Stimulated activated CD8-positive, alpha-beta memory T cell treated with anti-CD3 and anti-CD28 coated beads, Interleukin-7, amount 100 ng/mL, for 1 hour (primary cell): ENCODE measurements at places on chromosomes 12 and 14.

GRCh38 chr12:66905201-66905600 lies 226.3 kb upstream of the GRIP1 start:
- DNase-seq, result no peak

DNA sequence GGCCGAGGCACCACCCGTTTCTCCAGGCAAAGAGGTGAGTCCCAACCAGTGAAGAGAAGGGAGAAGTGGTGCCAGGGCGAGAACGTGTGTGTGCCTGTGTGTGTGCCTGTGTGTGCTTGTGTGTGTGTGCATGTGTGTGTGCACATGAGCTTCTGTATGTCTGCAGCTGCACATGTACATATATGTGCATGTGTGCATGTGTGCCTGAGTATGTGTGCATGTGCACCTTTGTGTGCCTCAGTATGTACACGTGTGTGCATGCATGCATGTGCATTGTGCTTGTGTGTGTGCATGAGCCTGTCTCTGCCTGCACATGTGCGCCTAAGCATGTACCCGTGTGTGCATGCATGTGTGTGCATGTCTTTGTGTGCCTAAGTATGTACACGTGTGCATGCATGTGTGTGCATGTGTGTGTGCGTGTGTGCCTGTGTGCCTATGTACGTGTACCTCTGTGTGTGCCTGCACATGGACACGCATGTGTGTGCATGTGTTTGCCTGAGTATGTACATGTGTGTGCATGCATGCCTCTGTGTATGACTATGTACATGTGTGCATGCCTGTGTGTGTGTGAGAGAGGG lies 5.9 kb upstream of the GALNT9 start:
- DNase-seq, result no peak

- no peak for DNase-seq
Measured at GRCh38 chr12:51234530-51234929, 4.1 kb upstream of the DAZAP2 start.

DNA sequence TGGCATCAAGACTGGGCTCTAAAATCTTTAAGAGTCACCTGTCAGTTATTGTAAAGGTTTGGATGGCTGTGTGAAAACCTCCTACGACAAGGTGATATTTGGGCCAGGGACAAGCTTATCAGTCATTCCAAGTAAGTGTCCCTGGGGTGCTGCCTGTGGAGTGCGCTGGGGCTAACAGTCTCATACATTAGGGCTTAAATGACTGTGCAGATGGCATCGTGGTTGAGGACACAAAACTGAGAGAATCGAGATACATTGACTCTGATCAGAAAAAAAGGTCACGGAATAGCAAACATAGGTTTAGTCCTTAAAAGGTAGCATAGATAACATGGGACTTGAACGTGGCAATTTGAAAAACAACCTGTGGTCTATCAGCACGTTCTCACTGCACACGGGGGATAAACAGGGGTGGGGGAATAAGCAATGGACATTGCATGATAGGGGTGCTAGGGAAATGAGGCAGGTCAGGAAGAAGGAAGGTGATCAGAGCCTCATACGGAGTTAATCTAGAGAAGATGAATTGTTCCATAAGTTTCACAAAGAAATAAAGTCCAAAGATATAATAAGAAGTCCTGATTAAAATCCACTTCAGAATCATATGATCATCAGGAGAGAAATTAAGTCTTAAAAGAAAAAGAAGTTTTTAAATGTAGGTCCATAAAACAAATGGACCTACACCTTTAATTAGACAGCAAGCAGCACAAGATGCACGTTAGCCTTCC lies 100.3 kb downstream of the DAD1 start:
- DNase-seq, result no peak

DNA sequence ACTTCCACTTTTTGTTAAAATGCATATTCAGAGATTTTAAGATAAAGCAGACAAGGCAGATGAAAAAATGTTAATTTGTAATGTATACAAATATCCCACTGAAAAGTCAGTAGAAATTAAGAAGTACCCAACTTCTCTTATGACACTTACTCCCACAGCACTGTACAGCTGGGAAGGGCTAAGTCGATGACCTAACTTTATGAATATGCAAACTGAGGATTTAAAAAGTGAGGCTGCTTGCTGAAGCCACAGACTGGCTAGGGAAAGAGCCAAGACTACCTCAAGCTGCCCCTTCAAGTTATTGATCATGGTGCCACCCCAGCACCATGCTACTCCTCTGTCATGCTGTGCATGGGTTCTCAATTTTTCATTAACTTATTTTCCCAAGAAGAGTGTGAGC lies 17.0 kb downstream of the PPM1H start:
- no peak for DNase-seq

DNA sequence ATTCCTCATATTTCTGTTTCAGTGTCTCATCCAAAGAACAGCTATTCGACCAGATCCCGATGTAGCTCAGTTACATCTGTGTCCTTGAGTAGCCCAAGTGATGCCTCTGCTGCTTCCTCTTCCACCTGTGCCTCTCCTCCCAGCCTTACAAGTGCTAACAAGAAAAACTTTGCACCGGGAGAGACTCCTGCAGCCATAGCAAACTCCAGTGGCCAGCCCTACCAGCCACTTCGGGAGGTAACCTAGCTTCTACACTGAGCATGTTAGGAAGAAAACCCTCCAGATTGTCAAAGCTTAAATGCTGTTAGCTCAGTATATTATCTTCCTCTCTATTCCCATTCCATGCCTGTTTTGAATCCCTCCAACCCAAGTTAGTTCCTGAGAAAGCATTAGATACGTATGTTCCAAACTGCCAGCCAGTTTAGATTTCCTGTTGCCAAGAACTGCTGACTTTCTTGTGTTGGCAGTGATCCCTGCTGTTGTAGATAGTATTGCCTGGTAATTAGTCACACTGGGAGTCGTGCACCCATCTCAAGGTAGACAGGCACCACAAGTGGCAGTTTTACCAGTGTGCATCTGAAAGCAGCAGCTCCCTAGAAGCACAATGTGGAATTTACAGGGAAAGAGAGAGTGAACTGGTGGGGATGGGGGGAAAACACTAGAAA lies 14.0 kb upstream of the KCNH3 start:
- DNase-seq, result no peak

DNA sequence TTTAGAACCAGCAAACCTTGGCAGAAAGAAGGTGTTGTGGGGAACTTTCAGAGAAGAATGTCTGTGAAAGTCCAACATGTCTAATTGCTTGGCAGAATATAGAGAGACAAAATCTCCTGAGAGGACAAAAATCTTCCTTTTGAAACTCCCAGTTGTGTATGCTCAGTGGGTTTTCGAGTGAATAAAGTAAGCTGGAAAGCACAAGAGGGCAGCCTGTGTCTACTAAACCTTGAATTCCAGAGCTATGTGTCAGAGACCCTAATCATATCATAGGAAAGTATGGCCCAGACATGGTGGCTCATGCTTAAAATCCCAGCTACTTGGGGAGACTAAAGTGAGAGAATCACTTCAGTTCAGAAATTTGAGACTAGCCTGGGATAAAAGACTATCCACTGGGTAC lies 661.2 kb downstream of the SLC16A7 start:
- no peak for DNase-seq

- DNase-seq, result no peak
Measured at GRCh38 chr12:90234472-90234871, 525.8 kb upstream of the ATP2B1 start.

GRCh38 chr14:72653026-72653425 lies 240.9 kb downstream of the DPF3 start:
- no peak for DNase-seq

DNA sequence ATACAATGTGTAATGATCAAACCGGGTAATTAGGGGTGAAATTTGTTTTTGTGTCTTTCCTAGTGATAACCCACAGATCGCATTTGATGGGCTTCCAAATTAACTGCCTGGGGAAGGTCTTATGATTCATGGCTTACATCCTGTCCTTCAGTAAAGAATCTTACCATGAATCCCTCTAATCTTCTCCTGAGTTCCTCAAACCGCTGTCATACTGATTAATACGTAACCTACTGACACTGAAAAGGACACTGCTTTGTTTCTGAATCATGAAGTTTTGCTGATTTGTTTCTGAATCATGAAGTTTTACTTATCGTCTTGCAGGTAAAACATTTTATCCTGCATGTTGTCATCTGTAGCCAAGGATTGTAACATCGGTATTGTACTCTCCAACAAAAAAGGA lies 52.0 kb upstream of the CRY1 start:
- DNase-seq, result no peak

- DNase-seq, result no peak
Measured at GRCh38 chr14:94393474-94393873, 5.1 kb upstream of the SERPINA1 start.

- DNase-seq, result no peak
Measured at GRCh38 chr14:68884031-68885030, 91.5 kb upstream of the ZFP36L1 start.

GRCh38 chr12:23221066-23221465 lies 596.1 kb downstream of the ETNK1 start:
- DNase-seq, result no peak

- no peak for DNase-seq
Measured at GRCh38 chr14:41606532-41607303, at the start of gene LRFN5. Gene LRFN5 (plus strand): TSS chr14:41606876.

GRCh38 chr14:81427348-81428058 lies 27.4 kb upstream of the STON2 start:
- DNase-seq, result no peak

- DNase-seq, result no peak
Measured at GRCh38 chr14:72621387-72622065, 272.4 kb downstream of the DPF3 start.

GRCh38 chr12:62966990-62967506 lies 32.1 kb upstream of the PPM1H start:
- DNase-seq, result no peak

- DNase-seq, result no peak
Measured at GRCh38 chr12:123478762-123479161, 20.8 kb downstream of the SNRNP35 start.

DNA sequence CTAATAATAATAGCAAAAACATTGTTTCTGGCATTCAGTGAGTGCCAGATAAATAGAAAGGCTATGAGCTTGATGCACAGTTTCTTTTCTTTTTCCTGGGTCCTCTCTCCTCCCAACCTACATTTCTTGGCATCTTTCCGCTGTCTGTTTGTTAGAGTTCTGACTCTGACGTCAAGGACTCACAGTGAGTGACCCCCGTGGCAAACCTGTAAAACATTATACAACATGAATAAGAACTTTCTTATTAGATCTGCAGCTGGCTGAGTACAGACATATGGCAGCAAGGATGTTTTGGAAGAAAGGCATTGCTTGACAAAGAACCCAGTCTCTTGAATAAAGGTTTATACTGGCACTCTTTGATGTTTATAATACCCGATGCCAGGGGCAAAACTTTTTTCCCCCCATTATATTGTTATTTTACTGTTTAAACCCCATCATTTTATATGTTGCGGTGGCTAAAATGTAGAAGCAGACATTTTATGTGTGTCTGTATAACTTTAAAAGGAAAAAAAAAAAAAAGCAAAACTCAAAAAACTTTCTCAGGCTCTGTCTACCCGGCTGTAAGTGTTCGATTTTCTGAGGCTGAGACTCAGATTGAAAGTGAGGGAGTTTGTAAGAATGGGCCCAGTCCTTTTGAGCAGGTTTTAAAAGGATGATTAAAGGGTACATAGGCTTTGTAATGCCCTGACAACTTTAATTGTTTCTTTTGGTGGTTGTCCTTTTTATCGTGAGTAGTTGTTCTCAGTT lies 159.3 kb downstream of the PDE3A start:
- no peak for DNase-seq
